Skin of body (tissue), 3 donors: ENCODE measurements at places on chromosomes 5 and 9.

DNA sequence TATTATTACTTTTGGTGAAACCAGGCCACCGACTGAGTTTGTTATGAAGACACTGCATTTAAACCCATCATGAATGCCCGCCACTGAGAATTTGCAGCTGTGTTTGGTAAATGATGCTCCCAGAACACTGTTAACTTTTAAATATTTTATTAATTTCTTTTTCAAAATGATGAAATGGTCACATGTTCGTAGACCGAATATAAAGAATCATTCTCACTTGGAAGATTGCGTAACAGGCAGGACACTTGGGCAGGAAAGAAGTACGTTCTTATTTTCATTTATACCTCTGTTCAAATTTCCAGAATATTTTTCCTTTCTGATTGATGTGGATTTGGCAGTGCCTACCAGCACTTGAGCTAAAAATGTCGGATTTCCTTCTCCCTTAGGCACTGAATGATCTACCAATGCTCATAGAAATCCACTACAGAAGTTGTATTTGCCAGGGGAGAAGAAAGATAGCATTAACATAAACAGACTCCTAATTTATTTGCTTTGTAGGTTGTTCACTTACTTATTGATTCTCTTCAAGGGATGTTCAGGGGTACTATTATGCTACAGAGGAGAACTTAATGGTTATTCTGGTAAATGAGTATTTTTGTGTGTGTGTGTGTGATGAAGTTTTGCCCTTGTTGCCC, 13.8 kb downstream of the CYFIP2 start:
- DNase-seq = no peak

GRCh38 chr5:142014911-142015584, 2.2 kb upstream of the GNPDA1 start:
- peak; percentile 33 for DNase-seq

DNA sequence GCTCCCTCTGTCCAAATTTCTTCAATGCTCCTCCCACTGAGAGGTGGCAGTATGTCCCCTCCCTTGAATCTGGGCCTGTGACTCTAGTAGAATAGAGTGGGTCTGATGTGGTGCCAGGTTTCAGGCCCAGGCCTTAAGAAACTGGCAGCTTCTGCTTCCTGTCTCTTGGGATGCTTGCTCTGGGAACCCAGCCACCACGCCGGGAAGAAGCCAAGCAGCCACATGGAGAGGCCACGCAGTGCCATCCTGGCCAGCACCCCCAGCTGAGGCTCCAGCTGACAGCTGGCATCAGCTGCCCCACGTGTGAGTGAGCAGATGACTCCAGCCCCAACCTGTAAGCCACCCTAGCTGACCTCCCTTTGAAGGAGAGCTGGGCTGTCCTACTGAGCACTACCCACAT, 7.3 kb upstream of the TSPAN17 start:
- DNase-seq = no peak

- no peak for DNase-seq
Measured at GRCh38 chr5:108233617-108234155, 148.2 kb downstream of the FBXL17 start.

DNA sequence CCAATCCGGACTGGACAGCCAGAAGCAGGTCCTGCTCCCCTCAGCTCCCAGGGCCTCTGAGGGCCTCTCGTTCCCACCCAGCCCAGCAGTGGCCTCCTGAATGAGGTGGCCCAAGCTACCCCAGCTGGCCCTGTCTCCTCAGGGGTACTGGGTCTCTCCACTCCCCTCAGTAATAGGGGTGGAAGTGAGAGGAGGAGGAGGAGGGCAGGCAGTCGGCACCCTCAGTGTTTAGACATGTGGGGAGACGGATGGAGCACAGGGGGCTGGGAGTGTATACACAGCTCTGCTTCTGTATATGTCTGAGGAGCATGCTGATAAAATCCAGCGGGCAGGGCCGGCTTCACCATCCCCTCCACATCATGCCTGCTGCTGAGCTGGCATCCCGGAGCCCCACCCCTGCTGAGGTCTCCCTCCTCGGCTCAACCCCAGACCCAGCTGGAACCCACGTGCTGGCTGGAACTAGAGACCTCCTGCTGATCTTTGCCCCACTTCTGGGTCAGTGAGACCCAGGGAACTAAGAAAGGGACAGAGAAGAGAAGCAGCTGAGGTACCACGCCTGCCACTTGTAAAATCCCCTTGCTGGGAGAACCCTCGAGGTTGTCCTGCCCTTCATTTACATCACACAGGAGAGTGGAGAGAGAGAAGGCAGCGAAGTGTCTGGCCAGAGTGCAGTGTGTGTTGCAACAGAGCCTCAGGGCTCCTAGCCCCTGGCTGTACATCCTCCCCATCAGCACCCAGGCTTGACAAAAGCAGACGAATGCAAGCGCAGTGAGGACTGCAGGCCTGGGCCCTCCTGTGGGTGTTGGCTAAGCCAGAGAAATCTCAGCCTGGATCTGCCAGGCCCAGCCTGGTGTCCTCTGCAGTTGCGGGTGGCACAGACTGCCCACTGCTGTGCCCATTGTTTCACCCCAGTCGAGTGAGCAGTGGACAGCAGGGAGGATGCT, 77.5 kb downstream of the PSD2 start:
- no peak for DNase-seq

DNA sequence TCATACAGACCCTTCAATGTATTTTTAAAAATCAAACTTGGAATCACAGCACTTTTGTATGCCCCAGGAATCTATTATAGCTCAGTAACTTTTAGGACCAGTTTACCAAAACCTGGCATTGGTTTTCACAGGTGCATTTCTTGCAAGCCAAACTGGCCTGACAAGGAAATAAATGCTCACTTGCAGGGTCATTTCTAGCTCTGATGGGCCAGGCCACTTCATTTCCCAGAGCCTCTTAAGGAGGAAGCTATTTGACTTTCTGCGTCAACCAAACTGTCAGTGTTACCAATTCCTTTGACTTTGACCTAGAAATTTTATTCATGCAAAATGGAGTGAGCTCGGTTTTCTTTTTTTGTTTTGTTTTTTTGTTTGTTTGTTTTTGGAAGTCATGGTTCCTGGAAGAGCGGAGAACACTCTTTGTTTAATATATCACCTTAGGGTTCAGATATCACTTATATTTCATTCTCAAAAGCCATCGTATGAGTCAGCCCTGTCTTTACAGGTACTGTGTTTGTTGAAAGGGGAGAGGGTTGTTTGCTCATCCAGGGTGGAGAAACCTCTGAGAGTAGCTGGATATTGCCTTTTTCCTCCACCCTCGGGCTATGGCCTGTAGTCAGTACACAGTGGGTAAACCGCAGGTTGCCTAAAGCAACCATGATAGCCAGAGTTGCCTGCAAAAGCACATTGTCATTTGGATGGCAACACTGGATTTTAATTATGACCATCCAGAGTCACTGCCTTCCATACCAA, 58.9 kb downstream of the GNA14 start:
- no peak for DNase-seq

GRCh38 chr5:142821733-142822487, 51.7 kb downstream of the ARHGAP26 start:
- DNase-seq = no peak

GRCh38 chr9:33024126-33024965, 727 bp upstream of the DNAJA1 start:
- DNase-seq = peak; percentile 41

GRCh38 chr9:14314929-14315874, 1.3 kb upstream of the NFIB start:
- DNase-seq = peak; percentile 92

- DNase-seq = no peak
Measured at GRCh38 chr9:4815381-4815956, 22.7 kb downstream of the RCL1 start.
